ENCODE measurements at places on chromosomes 7 and 10.

DNA sequence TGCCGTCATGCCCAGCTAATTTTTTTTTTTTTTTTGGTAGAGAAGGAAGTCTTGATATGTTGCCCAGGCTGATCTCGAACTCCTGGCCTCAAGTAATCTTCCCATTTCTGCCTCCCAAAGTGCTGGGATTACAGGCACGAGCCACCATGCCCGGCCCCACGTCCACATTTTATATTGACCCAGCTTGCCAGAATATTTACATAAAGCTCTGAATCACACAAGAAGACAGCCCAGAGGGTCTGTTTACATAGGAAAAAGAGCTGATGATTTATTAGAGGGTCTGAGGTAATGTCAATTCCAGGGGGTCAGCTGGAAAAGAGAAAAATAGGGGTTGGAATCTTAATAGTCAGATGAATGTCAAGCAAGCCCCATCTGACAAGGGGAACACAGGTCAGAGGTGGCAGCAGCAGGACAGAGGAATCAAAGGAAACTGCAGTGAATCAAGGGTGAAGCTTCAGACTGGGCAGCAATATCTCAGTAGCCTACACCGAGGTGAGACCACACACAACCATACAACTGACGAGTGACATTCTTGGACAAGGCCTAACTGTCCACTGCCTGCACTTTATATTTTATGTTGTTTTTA, 15.8 kb upstream of the SLF2 start:
- DNase-seq: no peak

- DNase-seq: no peak
Observed at GRCh38 chr7:116650436-116650835, 21.6 kb upstream of the MET start.

DNA sequence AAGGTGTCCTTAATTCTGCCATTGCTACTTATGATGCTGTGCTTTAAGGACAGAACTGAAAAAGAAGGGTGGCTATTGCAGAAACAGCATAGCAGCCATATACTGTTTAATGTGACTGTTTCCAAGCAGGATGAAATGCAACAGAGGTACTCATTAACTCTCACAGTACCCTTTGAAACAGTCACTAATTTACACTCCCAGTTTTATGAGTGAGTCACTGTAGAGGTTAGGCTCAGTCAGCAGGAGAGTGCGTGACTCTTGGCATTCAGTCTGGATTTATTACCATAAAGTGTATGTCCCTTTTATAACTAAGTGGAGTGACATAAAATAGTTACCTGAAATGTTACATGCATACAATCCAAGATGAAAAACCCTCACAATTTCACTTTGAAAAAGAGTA, 27.7 kb downstream of the ALDH18A1 start:
- DNase-seq: no peak

DNA sequence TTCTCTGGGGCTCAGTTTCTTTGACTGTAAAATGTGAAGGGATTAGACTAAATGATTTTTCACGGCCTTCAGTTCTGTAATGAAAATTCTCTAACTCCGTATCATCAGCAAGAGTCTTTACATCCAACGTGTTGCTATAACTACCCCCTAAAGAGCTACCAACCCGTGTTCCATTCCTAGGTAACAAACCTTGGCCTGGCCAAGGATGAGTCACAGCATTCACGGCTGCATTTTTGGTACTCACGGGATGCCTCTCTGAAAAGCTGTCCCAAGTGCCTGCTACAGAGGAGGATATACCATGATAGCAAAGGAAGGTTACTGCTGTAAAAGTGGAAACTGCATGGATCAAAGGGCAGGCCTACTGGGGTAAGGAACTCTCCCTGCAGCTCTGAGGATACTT, 5.9 kb downstream of the LRRC4 start:
- DNase-seq: no peak

- no peak for DNase-seq
Observed at GRCh38 chr7:155533120-155533826, 13.1 kb downstream of the CNPY1 start.
